Mesothelial cell of epicardium (in vitro differentiated cells): ENCODE measurements at places on chromosomes 11 and 22.

DNA sequence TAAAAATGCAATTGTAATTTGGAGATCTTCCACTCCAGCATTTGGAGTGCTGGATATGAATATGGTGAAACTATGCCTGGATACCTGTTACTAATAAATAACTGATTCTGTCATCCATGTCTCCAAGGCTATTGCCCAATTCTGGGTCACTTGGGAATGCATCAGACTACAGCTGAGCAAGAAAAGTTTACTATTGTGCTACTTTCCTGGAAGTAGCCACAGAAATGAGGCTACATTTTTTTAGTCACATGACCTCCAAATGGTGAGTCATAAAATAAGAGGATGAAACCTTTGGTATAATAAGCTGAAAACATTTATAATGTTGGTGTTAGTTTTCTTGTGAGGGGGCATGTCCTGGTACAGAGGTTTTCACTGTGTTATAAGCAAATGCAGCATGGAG is 44.4 kb downstream of the DCDC1 start:
- H3K4me3 ChIP-seq, result no peak overlapping the region
- no peaks in the 10 kb centered on the region for H3K36me3 ChIP-seq
- H3K4me1 ChIP-seq, result no peaks in the 10 kb centered on the region

- DNase-seq, result no peak
- peaks cover 9% of the 10 kb centered on the region for H3K4me1 ChIP-seq
- H3K27ac ChIP-seq, result no peak overlapping the region
- peaks cover 21% of the 10 kb centered on the region for H3K27me3 ChIP-seq
These were observed 138.3 kb upstream of the PLET1 start for GRCh38 chr11:112398798-112399478.

GRCh38 chr11:64892411-64892831 is 14.0 kb upstream of the EHD1 start:
- no peak overlapping the region for H3K27ac ChIP-seq
- H3K4me3 ChIP-seq, result no peak overlapping the region
- H3K4me1 ChIP-seq, result peaks cover 11% of the 10 kb centered on the region
- no peak for DNase-seq
- peaks cover 6% of the 10 kb centered on the region for H3K36me3 ChIP-seq

- H3K27me3 ChIP-seq, result no peaks in the 10 kb centered on the region
- H3K4me1 ChIP-seq, result no peaks in the 10 kb centered on the region
- no peak overlapping the region for H3K4me3 ChIP-seq
These were observed 7.6 kb downstream of the OR9G1 start for GRCh38 chr11:56706486-56706885.

GRCh38 chr11:45366619-45367190 is 80.6 kb upstream of the SYT13 start:
- H3K4me3 ChIP-seq, result no peak overlapping the region
- peaks cover 13% of the 10 kb centered on the region for H3K4me1 ChIP-seq
- no peaks in the 10 kb centered on the region for H3K36me3 ChIP-seq
- DNase-seq, result no peak
- peak overlapping the region; percentile 24 for H3K27ac ChIP-seq

DNA sequence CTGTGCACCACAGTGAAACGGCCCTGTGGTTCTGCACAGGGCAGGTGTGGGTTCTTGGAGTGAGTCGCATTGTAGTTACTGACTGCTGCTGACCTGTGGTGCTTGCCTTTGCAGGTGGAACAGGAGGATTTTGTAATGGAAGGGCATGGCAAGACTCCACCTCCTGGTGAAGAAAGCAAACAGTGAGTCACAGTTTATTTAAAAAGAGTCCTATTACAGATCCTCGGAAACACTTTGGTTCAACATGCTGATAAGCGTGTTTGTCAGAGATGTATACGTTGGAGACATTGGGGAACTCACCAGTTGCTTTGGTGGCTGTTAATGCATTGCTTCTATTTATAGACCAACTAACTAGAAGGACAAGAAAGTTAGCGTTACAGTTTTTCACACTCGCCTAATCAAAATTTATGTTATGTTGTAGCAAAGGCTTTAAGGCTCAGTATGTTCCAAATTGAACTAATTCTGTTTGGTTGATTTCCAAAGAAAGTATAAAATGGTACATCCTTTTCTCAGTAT is 21.7 kb upstream of the TNRC6B start:
- H3K36me3 ChIP-seq, result peaks cover 3% of the 10 kb centered on the region
- DNase-seq, result no peak
- H3K4me1 ChIP-seq, result peaks cover 33% of the 10 kb centered on the region
- peak overlapping the region; percentile 50 for H3K27ac ChIP-seq

DNA sequence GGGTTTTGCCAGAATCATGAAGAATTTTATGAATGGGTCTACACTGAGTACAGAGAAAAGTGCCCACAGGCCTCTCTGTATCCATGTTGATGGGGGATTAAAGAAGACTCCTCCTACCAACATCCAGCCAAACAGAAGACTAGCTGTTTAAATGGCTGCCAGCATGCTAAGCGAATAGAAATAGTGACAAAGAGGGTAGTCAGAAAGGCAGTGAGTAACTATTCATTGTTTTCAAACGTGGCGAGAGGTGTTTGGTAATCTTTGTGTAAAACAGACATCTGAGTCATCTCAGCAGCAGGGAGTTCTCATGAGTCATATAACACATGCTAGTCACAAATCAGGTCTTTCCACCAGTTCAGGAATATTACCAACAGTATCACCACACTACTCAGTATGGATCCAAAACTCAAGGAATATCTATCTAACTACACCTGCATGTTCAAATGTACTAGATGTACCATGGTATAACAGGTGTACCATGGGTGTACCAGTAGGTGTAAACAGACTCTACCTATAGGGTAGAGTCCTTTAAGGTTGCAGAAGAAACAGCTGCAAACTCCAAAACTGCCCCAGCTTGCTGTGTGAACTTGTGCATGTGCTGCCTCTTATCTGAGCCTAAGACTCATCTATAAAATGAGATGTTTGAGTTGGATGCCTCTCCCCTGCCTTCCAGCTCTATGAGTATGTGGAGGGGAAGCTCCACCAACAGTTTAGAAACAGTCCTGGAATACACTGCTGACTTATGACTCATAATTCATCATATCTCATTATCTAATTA is 82.0 kb downstream of the SLC1A2 start:
- H3K27me3 ChIP-seq, result peaks cover 2% of the 10 kb centered on the region
- H3K4me1 ChIP-seq, result no peaks in the 10 kb centered on the region
- no peaks in the 10 kb centered on the region for H3K36me3 ChIP-seq
- H3K4me3 ChIP-seq, result no peak overlapping the region
